ENCODE measurements at places on chromosomes 4 and X. TPM values are rescaled to one million over a fixed set of nuclear protein-coding genes. Genes with fewer than 3 reads are reported as not detected.

DNA sequence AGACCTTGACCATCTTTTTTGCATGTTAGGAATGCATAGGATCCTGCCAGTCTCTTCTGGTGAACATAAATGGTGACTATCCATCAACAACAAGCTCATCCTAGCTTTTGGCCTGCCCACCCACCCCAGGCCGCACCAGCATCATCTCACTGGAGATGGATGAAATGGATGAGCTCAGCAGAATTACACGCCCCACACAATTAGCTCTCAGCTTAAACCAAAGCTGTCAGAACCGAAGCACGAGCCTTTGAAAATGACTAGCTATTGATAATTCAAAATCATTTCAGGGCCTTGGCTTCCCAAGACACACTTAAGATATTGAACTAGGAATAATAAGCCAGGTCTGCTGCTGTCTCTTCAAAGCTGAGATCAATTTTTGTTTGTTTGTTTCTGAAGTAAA, 62.5 kb upstream of the MND1 start:
- DNase-seq = no peak

GRCh38 chrX:134572816-134573682, 85.2 kb downstream of the PLAC1 start:
- DNase-seq = no peak

GRCh38 chrX:136714626-136715599, 65.8 kb downstream of the ARHGEF6 start:
- no peak for DNase-seq

- DNase-seq = no peak
Observed at GRCh38 chr4:183765251-183765911, 106.3 kb downstream of the TRAPPC11 start.

- no peak for DNase-seq
Observed at GRCh38 chr4:152537881-152538280, 2.0 kb upstream of the FBXW7 start.

- DNase-seq = no peak
Observed at GRCh38 chrX:147832707-147833348, 78.9 kb upstream of the FMR1 start.

- DNase-seq = no peak
Observed at GRCh38 chr4:147583876-147584275, 33.3 kb upstream of the TMEM184C start.

DNA sequence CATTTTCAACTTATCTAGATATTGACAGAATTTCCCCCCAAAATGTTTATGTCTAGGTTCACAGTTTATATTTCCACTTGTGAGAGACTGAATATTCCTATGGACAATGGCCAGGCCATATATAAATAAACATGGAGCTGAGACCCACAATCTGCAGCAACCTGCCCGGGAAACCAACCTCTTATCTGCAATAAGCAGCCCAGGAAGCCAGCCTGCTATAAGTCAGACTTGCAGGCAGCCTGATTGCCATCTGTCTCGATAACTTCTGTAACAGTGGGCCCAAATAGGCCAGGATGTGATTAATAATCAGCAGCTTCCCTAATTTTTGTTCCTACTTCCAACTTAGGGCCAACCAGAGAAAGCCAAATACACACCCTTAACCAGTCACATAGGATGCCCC, 5.2 kb upstream of the NAP1L5 start:
- no peak for DNase-seq

- DNase-seq = no peak
Observed at GRCh38 chrX:44569122-44569521, 26.5 kb upstream of the FUNDC1 start.

GRCh38 chr4:104559502-104559901, 64.8 kb upstream of the CXXC4 start:
- DNase-seq = no peak

GRCh38 chr4:10157478-10158332, 41.1 kb upstream of the WDR1 start:
- DNase-seq = peak; percentile 29

- no peak for DNase-seq
Observed at GRCh38 chr4:31086756-31087330, 366.7 kb downstream of the PCDH7 start.

- DNase-seq = no peak
Observed at GRCh38 chr4:88158489-88159228, at the start of gene ABCG2. Gene ABCG2, minus strand, starts transcription at chr4:88158639. Its CDS starts 18,644 bp downstream, at chr4:88139995.

GRCh38 chrX:120825146-120825545, 50.5 kb downstream of the CT47B1 start:
- no peak for DNase-seq

DNA sequence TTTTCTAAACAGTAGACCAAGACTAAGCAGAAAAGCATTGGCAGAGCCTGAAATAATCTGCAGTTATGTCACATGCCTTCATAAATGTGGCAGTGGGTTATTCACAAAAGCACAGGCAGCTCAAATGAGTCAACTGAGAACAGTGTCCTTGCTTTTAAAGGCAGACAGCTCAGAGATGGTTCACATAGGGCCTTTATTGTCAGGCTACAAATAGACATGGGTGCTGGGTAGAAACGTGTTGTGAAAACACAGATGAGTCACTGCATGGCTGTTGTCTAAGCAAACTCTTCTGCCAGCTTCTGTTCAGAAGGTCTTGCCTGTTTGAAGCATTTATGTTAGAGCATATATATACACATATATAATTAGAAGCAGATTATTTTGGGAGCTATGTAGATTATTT, 118.0 kb downstream of the SLC4A4 start:
- DNase-seq = peak; percentile 32

GRCh38 chr4:95387719-95388118, 161.1 kb downstream of the UNC5C start:
- DNase-seq = no peak

GRCh38 chrX:44143061-44143602, 169.9 kb upstream of the NDP start:
- no peak for DNase-seq

GRCh38 chrX:39480963-39481362, 616.8 kb downstream of the BCOR start:
- DNase-seq = no peak

DNA sequence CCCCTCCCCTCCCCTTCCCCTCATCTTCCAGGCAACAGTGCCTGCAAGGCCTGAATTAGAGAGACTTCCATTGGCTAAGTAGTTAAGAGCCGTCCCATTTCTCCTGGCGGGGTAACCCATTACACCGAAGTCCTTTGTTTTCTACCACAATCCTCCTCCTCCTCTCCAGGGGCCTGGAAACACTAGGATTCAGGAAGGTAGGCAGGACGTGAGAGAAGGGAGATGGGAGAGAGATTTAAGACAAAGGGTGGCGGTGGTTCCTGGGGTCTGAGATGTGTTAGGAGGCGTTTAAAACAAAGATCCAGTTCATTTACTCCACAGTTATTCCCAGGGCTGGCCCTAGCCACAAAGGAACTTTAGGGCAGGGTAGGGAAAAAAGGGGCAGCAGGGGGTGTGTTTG, 28.0 kb downstream of the NYX start:
- no peak for DNase-seq

DNA sequence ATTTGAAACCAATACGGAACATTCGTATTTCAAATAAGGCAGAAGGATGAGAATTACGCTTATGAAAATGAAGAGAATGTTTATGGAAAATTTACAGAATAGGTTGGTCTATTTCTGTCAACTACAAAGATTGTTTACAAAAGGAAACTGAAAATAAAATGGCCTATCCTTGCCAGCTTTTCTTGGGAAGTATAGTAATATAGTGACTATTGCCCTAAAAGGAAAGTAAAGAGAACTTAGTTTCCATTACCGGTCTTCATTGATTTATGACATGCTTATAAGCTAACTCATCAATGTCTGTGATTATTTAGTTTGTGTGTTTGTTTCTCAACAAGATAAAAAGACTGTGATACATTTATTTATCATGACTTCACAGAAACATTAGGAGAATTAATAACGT, 2.9 kb upstream of the SPRY1 start:
- no peak for DNase-seq

GRCh38 chrX:1202251-1202650, 10.2 kb downstream of the CRLF2 start:
- DNase-seq = no peak

- DNase-seq = peak; percentile 3
Observed at GRCh38 chr4:14168919-14169318, 541.4 kb upstream of the BOD1L1 start.

DNA sequence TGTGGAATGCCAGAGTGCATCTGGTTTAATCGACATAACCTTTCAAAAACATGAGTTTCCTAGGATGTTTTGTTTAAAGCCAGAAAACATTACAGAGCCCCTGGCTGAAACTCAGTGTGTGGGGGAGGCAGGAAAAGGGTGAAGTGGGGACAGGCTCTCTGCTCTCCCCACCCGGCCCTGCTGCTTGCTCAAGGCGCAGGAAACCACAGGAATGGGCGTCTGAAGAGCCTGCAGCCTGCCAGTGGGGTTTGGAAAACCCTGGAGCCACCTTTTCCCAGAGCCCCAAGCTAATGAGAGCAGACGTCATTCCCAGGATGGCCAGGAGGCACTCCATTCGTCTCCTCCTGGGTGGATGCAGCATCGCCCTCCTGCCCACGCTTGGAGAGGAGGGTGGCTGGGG, 240.6 kb downstream of the AFAP1 start:
- DNase-seq = no peak

GRCh38 chr4:125187226-125188176, 127.3 kb upstream of the FAT4 start:
- no peak for DNase-seq

- DNase-seq = no peak
Observed at GRCh38 chr4:159104694-159105414, 2.0 kb downstream of the RAPGEF2 start.

DNA sequence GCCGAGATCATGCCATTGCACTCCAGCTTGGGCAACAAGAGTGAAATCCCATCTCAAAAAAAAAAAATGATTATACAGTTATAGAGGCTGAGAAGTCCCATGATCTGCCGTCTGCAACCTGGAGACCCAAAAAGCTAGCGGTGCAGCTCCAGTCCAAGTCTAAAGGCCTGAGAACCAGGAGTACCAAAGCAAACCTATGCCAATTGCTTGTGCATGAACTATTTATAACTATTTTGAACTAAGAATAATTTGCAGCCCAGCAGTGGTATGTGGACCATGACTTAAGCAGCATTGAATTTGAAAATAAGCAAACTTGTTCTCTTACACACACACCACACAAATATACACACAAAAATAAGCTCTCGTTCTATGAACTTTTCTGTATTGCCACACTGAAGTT, 51.8 kb downstream of the TASL start:
- no peak for DNase-seq

The MAGEA11 gene
- not detected for total RNA-seq

The IL9R gene
- total RNA-seq = not detected

The HCCS gene
- 23.0 TPM for total RNA-seq

The TSPAN7 gene
- total RNA-seq = 38.1 TPM

The LRRC66 gene
- total RNA-seq = 1.5 TPM

The FDCSP gene
- total RNA-seq = not detected

The NDNF gene
- total RNA-seq = 6.3 TPM

The RENBP gene
- total RNA-seq = 2.6 TPM

The DCAF8L2 gene
- total RNA-seq = not detected

The CBR4 gene
- total RNA-seq = 11.5 TPM

The ACSL4 gene
- total RNA-seq = 144 TPM

The PAGE2B gene
- not detected for total RNA-seq

The WDR17 gene
- 0.10 TPM for total RNA-seq

The FABP2 gene
- 0.15 TPM for total RNA-seq

The SH3BP2 gene
- 21.5 TPM for total RNA-seq

The FGB gene
- 17.9 TPM for total RNA-seq

The ATOH1 gene
- total RNA-seq = 0.19 TPM

The PNCK gene
- 0.98 TPM for total RNA-seq

The TKTL1 gene
- not detected for total RNA-seq
